Stimulated activated CD4-positive, alpha-beta T cell treated with anti-CD3 and anti-CD28 coated beads, TNF-alpha, amount 100 ng/mL, for 48 hours (primary cell): ENCODE measurements at places on chromosomes 12 and 14.

DNA sequence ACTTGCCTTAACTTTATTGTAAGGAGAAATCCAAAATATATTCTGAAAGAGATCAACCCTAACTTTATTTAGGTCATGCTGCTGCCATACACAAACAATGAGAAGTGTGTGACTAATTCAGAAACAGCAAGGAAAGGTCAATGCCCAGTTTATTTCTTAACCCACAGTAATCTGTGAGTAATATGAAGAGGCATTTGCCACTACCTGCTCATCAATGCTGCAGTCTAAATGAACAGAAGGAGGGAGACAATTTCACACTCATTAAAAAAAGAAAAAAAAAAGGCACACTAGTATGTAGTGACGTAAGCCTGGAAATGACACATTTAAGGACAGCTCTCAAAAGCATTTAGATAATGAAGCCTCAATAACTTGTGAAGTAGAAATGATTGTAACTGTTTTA lies 90.5 kb upstream of the FOXN3 start:
- DNase-seq = no peak

- no peak for DNase-seq
These were observed 163.6 kb upstream of the GSC start for GRCh38 chr14:94933486-94933885.

- no peak for DNase-seq
These were observed 49.5 kb upstream of the STON2 start for GRCh38 chr14:81449576-81449975.

- no peak for DNase-seq
These were observed 9.8 kb upstream of the EML5 start for GRCh38 chr14:88802596-88802995.

GRCh38 chr12:80598004-80598606 lies 109.3 kb upstream of the MYF6 start:
- no peak for DNase-seq

DNA sequence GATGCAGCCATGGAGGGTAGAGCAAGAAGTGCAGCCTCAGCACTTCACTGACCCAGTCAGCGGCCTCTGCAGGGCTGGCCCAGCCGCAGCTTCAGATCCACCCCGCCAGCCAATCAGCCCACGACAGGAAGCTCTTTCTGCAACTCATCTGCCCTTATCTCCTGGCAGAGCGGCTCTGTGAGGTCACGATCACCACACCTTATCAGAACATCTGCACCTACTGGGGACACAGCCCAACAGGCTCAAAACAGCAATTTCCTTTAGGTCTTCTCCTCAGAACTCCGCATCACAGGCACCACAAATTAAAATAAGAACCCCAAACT lies 287.3 kb downstream of the BCL11B start:
- DNase-seq = peak; percentile 46

DNA sequence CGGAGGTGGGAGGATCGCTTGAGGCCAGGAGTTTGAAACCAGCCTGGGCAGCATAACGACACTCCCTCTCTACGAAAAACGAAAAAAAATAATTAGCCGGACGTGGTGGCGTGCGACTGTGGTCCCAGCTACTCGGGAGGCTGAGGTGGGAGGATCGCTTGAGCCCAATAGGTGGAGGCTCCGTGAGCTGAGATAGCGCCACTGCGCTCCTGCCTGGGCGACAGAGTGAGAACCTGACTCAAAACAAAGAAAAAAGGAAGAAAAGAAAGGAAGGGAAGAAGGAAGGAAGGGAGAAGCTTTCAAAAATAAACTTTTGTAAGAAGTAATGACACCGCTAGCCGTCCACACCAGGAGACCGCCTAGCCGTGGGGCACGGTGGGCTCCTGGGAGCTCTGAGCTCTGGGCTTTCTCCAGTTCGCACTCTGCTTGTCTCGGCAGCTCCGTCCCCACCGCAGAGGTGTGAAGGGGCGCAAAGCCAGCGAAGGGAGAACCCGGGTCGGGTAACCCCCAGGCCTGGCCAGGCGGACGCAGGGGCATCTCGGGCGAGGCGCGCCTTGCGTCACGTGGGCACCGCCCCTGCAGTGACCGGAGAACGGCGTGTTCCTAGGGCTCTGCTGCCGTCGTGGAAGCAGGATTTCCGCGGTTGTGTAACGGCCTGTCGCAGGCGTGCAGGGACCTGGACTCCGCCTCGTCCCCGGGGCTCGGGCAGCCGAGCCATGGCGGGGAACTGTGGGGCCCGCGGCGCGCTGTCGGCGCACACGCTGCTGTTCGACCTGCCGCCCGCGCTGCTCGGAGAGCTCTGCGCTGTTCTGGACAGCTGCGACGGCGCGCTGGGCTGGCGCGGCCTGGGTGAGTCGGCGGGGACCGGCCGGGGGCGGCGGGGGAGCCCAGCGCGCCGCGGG lies at the start of gene IRAK3:
Gene IRAK3 (plus strand): TSS at position 631 of the 902 bp plus-strand sequence. CDS start 86 bp downstream, at position 717.
- DNase-seq = peak; percentile 26

GRCh38 chr12:52949413-52950331 lies 754 bp downstream of the KRT18 start:
- no peak for DNase-seq

DNA sequence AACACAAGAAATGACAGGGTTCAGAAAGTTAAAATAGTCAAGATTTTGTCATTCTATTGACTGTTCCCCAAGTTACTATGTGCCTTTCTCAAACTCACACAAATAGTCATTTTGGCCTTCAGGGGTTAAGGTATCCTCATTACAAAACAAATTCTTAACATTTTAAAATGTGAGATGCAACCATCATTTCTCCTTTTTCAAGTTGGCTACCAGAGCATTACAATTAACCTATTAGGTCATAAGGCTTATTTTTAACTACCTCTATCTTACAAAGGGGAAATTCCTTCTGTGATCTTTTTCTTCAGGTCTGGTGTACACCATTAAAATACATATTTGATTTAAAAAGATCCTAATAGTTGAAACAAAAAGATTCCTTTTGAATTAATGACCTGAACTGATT lies 61.2 kb downstream of the SLC38A1 start:
- DNase-seq = no peak

DNA sequence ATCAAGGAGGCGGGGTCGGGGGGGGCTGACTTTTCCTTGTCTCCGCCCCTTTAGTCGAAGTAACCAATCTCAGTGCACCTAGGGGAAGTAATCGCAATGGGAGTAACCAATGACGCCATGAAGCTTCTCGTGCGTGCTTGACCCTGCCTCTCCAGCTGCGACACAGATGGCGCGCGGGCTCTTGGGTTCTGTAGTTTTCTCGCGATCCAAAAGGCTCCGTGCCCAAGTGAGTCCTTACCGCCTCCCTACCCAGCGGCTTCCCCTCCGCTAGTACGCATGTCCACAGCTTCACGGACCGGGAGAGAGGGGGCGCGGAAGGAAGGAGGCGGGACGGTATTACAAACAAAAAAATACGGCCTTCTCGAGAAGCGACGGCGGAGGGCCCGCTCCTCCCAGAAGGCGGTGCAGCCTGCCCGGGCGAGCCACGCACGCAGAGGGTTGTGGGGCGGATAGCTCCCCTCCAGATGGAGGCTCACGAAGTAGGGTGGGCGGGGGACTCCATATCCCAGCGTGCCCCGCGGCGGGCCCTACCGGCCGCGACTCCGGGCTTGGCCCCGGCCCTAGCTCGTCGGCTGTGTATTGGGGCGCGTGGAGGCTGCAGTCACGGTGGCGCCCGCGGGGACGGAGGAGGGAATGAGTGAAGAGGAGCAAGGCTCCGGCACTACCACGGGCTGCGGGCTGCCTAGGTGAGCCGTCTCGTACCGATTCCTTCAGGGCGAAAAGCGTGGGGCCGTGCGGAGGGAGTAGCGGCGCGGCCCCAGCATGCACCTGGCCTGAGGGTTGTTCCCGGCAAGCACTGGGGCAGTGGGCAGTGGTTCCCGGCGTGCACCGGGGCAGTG lies at the start of gene TARBP2:
Gene TARBP2 (plus strand): TSS at position 508 of the 839 bp plus-strand sequence. CDS start 126 bp downstream, at position 634.
- DNase-seq = peak; percentile 96

DNA sequence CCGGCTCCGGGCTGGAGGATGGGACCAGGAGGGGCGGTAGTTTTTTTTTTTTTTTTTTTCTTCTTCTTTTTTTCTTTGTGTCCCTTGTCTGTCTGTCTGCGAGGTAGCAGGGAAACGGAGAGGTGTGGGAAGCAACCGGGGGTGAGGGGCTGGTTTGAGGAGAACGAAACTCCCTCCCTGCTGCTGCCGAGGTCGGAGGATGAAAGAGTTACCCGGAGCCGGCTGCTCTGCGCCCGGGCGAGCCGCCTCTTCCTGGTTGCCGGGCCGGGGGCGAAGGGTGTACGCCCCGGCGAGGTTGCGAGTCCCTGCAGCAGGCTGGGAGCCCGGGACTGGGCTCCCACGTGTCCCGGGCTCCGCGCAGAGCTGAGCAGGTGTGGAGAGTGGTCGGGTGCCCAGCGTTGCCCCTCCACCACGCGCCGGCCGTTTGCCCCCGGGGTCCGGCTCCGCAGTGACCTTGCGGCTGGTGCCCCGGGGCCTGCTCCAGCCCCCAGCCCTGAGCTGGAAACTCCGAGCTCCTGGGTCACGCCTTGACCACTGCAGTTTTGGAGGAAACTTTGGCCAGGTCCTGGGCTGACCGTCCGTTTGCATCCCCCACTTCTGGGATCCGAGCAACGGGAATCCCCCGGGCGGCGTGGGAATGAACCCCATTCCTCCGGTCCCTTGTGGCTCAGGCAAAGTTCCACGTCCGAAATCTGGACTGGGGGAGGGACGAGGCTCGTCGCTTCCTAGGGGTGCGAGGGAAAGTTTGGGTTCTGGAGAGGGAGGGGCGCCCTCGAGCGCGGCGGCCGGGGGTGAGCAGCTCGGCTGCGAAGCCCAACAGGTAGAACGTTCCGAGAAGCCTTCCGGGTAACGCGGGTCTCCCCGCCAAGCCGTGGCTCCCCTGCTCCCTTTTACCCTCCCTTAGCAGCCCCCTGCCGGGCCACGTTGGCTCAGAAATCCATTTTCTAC lies 1.3 kb downstream of the CHST11 start:
- no peak for DNase-seq

- no peak for DNase-seq
These were observed 28.9 kb upstream of the PPM1A start for GRCh38 chr14:60220084-60220483.

GRCh38 chr12:122079033-122079531 lies 526 bp downstream of the MLXIP start:
- DNase-seq = no peak
